ENCODE measurements at places on chromosomes 12 and 14.

- no peak for DNase-seq
Observed at GRCh38 chr12:7093892-7094291, 1.6 kb upstream of the C1R start.

DNA sequence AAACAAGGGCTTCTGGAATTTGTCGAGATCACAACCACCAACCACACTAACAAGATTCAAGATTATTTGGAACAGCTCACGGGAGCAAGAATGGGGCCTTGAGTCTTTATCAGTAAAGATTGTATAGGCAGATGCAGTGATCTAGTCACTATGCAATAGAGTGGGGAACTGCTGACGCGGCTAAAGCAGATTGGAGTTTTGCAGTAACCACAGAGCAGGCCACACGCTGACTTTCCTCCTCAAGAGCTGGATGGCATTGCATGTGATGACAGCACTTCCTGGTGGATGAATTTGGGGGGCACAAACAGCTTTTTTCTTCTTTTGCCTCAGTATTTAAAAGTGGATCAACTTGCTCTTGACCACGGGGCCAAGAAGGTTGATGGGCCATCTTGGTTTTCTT lies 46.0 kb downstream of the KCNK13 start:
- no peak for DNase-seq

DNA sequence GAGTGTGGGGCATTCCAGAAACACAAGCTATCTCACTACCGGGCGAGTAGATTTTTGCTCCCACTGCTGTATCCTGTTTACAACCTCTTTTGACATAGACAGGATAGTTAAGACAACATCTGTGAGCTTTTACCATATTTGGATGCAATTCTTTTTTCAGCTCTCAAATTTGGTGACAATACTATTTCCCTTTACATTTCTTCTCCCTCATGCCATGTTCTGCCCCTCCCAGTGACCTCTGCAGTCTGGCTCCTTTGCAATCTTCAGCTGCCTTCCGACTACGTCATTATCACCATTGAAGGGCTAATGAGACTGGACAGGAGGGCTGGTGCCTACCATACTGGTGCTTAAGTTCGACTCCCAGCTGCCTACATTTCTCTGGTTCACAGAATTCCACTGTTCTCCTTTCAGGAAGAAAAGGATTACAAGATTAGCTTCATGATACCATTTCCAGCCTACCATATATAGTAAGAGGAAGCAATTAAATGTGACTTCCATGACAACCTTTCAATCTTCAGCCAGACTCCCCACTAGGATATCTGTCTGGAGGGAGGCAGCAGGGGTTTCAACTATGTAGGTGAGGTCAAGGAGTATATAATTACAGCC lies 251.6 kb downstream of the PHLDA1 start:
- no peak for DNase-seq

DNA sequence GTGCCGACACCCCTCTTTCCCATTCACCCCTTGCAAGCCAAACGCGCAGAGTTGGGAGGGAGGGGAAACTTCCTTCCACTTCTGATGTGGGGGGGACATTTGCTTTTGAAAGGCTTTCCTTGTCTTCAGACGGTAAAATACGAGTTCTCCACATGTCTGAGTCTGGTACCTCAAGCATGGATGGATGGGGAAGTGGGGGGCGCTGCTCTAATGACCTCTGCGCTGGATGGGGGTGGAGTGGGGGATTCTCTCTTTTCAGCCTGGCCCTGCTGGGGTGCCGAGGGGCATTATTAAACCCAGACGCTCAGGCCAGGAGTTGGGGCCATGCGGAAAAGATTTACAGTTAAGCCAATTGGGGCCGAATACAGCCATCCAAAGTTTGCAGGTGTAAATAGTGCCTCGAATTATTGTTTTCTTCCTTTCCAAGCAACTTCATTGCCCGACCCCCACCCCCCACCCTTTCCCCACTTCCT lies 9.1 kb upstream of the TBX3 start:
- DNase-seq: no peak

DNA sequence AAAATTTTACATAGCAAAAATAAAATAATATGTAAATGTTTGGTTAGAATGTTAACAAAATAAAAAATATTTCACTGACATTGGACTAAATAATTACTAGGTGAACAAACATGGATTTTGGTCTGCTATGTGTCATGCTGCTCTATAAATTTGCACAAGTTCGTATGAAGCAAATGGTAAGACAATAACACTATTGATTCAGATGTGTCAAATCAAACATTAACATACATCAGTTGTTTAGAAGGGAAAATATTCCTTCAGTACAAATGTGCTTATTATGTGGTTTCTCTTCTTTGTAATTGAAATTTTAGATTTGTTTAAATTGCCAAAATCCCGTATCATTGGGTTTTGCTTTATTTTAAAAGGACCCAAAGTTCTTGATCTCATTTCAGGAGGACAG lies 46.9 kb downstream of the PAWR start:
- no peak for DNase-seq

DNA sequence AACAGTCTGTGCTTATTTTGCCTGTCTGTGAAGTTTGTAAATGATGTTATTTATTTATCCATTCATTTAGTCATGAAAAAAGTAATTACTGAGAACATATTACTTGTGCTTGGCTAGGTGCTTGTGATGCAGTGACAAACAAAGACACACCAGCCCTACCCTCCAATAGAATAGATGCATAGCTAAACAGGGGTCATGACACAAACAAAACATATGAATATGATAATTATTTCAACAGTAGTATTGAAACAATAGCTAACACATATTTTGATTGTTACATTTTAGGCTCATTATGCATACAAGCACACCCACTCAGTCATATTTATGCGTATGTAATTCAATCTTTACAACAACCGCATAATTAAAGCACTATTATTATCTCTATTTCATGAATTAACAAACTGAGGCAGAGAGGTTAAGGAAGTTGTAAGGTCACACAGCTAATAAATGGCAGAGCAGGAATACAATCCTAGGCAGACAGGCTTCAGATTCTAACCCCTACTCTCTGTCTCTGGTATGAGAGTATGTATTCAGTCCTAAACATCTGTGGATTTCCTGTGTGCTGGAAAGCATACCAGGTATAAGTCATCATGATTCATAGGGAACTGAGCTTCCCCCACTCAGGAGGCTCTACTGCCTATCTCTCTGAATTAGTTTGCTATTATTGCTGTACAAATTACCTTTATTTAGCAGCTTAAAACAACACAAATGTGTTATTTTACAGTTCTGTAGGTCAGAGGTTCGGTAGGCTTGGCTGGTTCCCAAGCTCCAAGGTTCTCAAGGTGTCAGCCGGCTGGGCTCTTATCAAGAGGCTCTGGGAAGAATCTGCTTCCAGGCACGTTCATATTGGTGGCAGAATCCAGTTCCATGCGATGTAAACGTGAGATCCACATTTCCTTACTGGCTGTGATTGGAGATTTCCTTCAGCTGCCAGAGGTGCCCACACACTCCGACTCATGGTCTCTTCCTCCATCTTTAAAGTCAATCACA lies 509.4 kb downstream of the GALC start:
- DNase-seq: no peak

DNA sequence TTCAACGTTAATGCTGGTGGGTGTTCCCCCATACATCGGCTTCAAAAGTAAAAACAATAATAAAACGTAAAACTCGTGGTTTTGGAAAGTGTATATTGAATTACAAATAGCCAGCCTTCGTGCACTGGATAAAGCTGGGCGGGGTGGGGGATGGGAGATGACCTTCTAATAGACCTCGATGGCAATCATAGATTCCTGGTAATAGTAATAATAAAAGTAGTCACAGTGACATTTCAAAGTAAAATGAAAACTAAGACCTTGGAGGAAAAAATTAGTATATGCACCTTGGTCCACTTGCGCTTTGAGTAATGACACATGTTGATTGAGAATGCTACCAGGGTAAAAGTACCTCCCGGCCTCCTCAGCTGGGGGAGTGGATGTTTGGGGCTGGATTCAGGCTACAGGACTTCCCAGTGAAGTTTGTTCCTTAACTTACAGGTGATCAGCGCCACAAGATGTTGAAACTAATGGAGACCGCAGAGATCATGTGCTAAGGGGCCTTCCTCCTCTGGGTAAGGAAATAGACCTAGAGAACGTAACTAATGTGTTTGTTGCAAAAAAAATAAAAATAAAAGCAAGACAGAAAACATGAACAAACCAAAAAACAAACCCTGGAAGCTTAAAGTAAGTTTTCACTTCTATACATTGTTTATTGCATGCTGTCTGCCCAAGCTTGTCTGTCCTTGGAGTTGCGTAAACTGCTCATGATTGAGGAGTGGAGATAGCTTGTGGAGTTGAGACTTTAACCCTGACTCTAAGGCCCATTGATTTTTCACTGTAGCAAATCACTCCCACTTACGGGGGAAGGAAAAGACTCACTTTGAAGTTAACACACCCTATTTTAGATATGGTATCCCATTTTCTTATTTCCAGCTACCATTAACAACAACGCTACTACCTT lies 907 bp upstream of the LRIG3 start:
- DNase-seq: no peak

- no peak for DNase-seq
Observed at GRCh38 chr14:56887216-56887615, 76.9 kb upstream of the OTX2 start.

DNA sequence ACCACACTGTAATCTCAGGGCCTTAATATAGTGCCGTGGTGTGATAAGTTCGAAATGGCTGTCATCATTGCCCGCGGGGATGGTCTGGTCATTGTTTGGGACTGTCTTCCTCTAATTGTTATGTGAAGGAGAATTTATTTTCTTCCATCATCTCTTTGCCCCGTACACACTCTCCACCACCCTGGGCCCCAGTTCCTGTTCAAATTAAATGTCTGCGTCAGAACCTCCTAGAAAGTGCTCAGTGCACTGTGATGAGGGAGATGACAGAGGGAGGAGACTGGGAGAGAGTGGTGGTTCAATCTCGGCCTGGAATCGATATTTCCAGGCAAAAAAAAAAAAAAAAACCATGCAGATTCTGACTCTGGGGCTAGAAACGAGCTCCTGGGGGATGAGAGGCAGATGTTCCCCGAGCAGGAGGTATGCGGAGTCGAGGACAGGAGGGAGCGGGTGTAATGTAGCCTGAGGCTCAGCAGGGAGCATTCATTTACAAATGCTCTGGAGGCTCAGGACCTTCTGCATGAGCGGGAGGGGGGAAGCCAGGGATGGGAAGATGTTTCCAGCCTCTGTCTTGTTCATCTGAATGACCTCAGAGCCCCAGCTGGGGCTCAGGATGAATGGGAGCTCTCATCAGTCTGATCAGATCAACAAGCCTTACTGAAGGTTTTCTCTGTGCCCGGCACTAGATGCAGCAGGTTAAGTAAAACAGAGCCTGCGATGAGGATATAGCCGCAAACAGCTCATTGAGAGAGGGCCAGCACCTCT lies 219.5 kb downstream of the TBX5 start:
- no peak for DNase-seq

GRCh38 chr12:75909714-75910656 lies 121.6 kb downstream of the PHLDA1 start:
- no peak for DNase-seq

DNA sequence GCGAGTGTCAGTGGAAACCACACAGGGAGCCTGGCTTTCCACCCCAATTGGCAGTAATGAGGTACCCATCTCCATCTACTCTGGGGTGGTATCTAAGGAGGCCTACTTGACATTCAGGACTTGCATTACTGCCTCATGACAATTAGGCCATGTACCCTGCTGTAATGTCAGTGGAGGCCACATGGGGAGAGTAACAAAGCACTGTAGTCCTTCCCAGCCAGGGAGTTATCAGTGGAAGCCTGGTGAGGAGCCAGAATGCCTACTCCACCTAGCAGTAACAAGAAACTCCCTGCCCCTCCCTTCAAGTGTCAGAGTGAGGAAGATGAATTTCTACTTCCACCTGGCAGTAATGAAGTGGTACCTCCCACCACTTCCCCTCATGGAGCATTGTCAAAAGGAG lies 12.5 kb downstream of the TIMM9 start:
- DNase-seq: no peak

- peak; percentile 87 for DNase-seq
Observed at GRCh38 chr14:61561657-61562276, 133.5 kb upstream of the HIF1A start.

- peak; percentile 64 for DNase-seq
Observed at GRCh38 chr12:98439981-98440581, 75.3 kb upstream of the TMPO start.

- no peak for DNase-seq
Observed at GRCh38 chr12:66337381-66338010, 35.2 kb downstream of the HELB start.

DNA sequence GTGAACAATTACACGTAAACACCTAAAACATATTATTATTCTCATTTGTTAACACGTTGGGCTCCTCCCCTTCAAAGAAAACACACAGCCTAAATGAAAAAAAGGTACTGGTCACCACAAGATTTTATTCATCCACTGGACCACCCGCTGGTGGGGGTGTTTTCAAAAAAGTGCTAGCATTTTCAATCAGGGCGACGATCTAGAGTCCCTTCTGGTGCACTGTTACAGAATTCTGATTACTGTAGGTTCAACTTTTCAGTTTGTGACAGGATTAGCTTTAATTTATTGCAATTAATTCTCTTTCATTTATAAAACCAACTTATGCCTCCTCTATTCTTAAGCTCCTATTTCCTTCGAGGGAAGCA lies 443 bp downstream of the MAGOHB start:
- DNase-seq: no peak

GRCh38 chr12:28223025-28223554 lies 32.8 kb downstream of the CCDC91 start:
- DNase-seq: no peak

DNA sequence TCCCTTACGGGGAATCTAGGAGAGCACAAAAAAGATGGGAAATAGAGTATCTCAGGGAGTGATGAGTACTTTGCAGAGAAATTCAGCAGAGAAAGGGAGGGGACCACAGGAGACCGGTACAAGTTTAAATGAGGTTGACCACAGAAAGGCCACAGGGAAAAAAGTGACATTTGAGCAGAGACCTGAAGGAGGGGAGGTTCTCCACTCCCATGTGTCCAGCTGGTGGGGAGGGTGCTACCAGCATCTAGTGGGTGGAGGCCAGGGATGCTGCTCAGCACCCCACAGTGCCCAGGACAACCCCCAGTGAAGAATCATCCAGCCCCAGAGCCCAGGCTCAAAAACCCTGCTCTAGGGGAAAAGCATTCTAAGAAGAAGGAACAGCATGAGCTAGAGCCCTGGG lies 34.6 kb downstream of the TESC start:
- no peak for DNase-seq

- no peak for DNase-seq
Observed at GRCh38 chr14:54170301-54170700, 213.7 kb upstream of the BMP4 start.

GRCh38 chr12:25775968-25776367 lies 182.5 kb upstream of the RASSF8 start:
- DNase-seq: peak; percentile 62

DNA sequence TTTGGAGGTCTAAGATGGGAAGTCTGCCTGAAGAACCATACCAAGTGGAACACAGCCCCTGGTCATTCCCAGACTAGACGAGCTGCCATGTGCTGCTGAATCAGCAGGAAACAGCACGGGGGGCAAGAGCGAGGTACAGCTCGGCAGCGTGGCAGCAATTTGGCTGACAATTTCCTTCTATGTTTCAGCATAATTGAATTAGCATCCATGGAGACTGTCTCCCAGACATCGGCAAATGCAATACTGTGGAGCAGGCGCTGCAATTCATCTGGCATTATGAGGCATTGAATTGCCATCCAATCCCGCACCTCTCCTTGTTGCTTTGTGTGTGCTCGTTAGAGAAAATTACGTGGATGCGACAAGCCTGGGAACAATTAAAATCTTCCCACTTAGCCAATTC lies 46.0 kb upstream of the CCDC60 start:
- no peak for DNase-seq

Data from epithelial cell of prostate (primary cell).